Stimulated activated CD4-positive, alpha-beta T cell treated with anti-CD3 and anti-CD28 coated beads, Interleukin-2, amount 100 ng/mL, for 24 hours (primary cell): ENCODE measurements at places on chromosomes 3 and 15.

DNA sequence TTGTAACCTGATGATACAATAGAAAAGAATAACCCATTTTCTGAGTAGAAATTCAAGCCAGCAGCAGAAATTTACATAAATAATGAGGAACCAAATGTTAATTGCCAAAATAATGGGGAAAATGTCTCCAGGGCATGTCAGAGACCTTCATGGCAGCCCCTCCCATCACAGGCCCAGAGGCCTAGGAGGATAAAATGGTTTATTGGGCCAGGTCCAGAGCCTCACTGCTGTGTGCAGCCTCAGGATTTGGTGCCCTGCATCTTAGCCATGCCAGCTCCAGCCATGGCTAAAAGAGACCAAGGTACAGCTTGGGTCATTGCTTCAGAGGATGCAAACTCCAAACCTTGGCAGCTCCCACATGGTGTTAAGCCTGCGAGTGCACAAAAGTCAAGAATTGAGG, 352.1 kb upstream of the MEIS2 start:
- DNase-seq: no peak

DNA sequence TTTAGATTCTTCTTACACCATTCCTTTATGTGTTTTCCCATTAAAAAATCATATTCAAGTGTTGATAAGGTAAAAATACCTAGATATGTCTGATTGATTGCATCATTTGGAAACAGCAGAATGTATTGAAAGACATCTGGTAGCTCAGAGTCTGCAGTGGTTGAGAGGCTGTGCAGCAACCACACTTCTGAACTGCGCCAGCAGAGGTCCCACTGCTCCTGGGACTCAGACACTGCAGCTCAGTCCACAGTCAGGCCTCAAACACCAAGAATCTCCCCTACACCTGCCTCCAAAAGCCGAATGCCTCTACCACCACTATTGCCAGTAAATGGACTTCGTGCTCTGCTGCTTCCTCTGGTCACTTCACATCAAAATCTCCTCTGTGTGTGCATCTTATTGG, 176.9 kb upstream of the LMCD1 start:
- peak; percentile 54 for DNase-seq

- no peak for DNase-seq
Measured at GRCh38 chr3:58236527-58237237, 910 bp upstream of the ABHD6 start.

DNA sequence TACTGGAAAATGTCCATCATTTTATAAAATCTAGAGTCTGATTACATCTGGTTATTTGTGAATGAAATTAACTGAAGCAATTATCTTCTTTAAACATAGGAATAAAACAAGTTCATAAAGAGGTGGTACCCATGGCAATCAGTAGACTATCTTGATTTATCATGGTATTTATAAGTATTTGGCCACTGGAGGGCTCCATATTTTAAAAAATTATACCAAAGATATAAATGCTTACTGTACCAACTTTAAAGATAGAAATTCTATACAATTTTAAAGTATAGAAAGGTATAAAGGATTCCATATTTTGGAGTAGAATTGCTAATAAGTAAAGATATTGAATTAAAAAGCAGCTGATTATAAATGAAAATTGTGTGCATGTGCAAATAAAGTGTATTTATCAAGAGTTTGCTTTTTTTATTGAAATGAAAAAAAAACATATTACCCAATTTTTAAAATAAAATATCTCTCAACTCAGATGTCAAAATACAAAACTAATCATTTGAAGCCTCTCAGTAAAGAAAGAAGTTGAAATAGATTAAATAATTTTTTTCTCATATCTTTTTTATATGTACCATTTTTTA, 105.3 kb downstream of the BBX start:
- DNase-seq: no peak
